ENCODE measurements at places on chromosomes 5 and 9.

DNA sequence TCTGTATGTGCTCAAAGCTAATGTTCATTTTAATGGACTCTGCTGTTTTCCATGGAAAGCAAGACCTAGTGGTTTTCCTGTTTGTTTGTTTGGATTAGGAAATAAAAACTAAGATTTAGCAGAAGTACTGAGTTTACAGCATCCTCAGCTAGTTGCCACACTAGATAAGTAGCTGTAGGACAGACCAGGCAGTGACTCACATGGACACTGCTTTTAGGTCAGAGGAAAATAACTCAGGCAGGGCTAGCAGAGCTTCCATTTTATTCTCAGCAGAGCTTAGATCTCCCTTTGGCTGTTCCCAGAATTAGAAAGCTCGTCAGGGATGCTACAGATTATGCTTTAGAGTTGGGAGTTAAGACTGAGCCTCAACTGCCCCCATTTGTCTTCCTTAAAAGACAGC, 204.4 kb downstream of the SH3GL2 start:
- no peak for DNase-seq

GRCh38 chr9:15782106-15782505, 229.3 kb downstream of the CCDC171 start:
- no peak for DNase-seq

DNA sequence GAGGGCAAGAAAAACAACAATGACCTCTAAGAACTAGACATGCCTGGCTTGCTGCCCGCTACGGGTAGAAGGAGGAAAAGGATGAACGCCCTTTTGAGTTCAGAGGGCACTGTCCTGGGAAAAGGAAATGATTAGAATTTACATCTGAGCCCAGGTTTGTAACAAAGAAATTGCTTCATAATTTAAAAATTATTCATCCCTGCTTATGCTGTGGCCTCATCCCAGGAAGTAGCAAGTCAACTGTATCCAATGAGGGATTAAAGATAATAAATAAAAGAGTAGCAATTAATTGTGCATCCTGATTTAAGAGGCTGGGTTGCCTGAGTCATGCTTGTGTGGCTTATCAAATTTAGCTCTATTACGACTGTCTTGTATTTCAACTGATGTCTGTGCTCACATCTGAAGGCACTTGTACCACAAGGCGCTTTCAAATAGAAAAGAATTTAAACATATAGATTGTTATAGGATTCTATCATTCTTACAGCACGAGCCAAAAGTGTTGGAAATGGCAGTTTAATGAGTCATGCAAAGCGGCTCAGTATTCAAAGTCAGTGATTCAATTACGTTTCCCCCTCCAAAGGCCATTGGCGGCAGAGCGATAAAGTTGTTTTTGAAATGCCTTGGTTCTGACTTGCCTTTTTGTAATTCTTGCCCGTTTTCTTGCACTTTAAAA, 40.0 kb upstream of the DMRT1 start:
- no peak for DNase-seq

- DNase-seq, result no peak
These were observed 223.9 kb downstream of the PBX3 start for GRCh38 chr9:125971050-125971449.

DNA sequence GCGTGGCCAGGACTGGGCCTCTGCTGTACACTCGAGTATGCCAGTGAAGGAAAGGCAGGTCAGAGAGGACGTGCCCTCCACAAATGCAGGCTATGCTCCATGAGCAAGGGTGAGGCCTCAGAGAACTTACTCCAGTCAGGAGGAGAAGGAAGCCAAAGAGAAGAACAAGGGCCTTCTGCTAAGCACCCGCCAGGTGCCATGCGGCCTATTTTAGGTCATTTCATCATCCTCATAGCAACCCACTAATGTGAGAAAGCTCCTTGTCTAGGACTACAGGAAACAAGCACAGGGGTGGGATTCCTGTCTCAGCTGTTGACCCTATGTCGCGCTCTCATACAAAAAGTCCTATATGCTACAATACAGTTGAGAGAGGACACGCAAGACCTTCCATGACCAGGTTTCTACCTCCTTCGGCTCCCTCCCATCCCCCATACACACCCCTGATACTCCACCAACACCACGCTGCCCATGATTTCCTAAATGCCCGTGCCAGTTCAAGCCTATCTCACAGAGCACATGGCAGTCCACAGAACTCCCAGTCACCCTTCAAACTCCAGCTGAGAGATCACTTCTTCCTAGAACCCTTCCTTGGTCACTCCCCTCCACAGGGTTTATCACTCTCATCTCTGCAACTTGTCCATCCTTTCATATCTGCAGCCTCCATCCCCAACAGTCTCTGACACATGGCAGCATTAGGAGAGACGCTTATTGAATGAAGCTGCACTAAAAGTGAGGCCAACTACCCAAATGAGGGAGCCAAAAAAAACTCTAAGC, 26.8 kb downstream of the PSMB7 start:
- DNase-seq, result no peak

- DNase-seq, result no peak
These were observed 42.1 kb downstream of the SLC46A2 start for GRCh38 chr9:112848316-112849151.

GRCh38 chr5:17895288-17896033, 261.2 kb downstream of the TAF11L14 start:
- DNase-seq, result no peak

- DNase-seq, result no peak
These were observed 167.6 kb downstream of the FSTL4 start for GRCh38 chr5:133444711-133445110.

DNA sequence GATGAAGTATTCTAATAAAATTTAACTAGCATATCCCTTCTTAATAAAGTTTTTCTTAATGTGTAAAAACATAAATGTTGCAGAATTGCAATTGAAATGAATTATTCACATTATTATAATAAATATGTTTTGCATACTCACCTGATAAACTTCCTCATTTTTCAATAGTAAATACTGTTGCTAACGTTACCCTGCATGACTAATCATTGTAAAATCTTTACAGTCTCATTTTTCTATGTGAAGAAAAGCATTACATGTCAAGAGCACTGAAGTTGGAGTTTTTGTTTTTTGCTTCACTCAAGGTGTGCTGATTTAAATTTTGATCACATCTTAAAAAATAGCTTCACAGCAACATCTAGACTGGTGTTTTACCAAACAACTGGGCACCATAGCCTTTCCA, 157.2 kb upstream of the CDH18 start:
- DNase-seq, result no peak

GRCh38 chr9:27462434-27462833, 61.7 kb upstream of the IFNK start:
- no peak for DNase-seq

- DNase-seq, result no peak
These were observed 11.1 kb upstream of the NKX2-5 start for GRCh38 chr5:173246135-173246495.

DNA sequence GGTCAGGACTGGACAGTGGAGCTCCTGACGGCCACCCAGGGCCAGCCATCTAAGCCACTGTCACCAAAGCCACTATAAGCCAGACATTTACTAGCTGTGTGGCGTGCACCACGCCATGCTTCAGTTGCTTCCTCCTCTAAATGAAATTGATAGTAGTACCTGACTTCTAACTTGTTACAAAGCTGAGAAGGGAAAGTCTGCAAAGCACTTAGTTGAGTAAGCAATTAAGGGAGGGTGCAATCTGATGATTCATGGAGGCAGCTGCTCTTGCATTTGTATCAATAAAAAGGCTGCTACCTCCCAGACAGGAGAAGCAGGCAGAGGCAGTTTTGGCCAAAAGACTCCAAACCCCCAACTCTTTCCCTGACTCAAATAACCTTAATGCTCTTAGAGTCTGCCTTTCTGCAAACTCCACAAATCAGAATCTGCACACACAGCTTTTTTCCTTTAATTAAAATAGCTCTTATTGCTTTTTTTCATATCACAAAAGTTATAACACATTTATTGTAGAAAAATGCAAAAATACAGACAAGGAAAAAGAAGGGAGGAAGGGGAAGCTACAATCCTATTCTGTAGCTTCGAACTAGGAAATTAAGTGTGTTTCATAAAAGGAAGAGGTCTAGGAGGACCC, 19.3 kb upstream of the RAPGEF1 start:
- DNase-seq, result no peak

- no peak for DNase-seq
These were observed 66.8 kb downstream of the MAMDC2 start for GRCh38 chr9:70110194-70111041.

- DNase-seq, result no peak
These were observed 1.3 kb downstream of the FGF10 start for GRCh38 chr5:44387921-44388320.

- no peak for DNase-seq
These were observed 29.9 kb downstream of the DPYSL3 start for GRCh38 chr5:147479949-147480348.

GRCh38 chr5:34709861-34710673, 53.9 kb downstream of the RAI14 start:
- no peak for DNase-seq

- DNase-seq, result no peak
These were observed 113.3 kb downstream of the PPP2R2B start for GRCh38 chr5:146765089-146765832.

GRCh38 chr5:81241961-81242648, 9.0 kb downstream of the CKMT2 start:
- DNase-seq, result no peak

GRCh38 chr5:39415201-39415600, 9.6 kb downstream of the DAB2 start:
- DNase-seq, result no peak

GRCh38 chr5:14487897-14488570, 93.6 kb upstream of the OTULINL start:
- DNase-seq, result no peak
